ENCODE measurements at places on chromosomes 5 and 9.
A peak's percentile ranks its signal among the peaks of the same experiment; 100 is the strongest.

GRCh38 chr9:36881743-36882441 is 152.2 kb downstream of the PAX5 start:
- DNase-seq: no peak

- DNase-seq: no peak
Observed at GRCh38 chr9:134637696-134638501, 3.7 kb upstream of the COL5A1 start.

DNA sequence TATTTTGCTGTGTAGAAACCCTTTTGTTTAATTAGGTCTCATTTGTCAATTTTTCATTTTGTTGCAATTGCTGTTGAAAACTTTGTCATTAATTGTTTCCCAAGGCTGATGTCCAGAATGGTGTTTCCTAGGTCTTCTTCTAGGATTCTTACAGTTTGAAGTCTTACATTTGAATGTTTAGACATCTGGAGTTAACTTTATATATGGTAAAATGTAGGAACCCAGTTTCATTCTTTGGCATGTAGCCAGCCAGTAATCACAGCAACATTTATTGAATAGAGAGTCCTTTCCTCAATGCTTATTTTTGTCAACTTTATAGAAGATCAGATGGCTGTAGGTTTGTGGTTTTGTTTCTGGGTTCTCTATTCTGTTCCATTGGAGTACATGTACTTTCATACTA is 1290.8 kb upstream of the CDH9 start:
- DNase-seq: no peak

GRCh38 chr5:96125231-96125891 is 163.7 kb upstream of the ELL2 start:
- peak; percentile 30 for DNase-seq
